ENCODE measurements at places on chromosomes 1 and 21.
A peak's percentile ranks its signal among the peaks of the same experiment; 100 is the strongest.

DNA sequence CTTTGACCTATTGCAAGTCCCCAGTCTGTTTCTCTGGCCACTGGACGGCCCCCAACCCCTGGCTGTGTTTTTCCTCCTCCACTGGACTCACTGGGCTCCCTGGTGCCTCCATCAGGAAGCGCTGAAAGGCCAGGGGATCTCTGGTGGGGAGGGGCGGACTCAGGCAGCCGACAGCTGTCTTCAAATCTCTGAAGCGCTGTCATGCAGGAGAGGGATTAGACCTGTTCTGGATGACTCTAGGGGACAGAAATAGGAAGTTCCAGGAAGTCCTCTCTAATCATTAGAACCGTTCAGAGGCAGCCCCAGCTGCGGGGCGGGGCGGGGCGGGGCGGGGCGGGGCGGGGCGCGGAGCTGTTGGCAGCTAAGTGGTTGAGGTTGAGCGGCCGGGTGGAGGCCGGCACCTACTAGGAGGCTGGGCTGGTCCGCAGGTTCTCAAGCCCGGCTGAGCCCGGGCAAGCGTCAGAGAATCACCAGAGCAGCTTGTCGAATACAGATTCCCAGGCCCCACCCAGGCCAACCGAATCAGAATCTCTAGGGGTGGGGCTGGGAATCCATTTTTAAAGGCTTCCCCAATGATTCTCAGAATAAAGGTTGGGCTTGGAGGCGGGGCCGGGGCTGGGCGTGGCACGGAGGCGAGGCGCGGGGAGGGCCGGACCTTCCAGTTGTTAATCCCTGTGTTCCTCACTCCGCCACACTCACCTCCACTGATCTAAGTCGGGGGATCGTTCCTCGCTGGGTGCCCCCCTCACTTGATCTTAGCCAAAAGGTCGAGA is 11.4 kb upstream of the PHLDA3 start:
- peak; percentile 11 for DNase-seq

DNA sequence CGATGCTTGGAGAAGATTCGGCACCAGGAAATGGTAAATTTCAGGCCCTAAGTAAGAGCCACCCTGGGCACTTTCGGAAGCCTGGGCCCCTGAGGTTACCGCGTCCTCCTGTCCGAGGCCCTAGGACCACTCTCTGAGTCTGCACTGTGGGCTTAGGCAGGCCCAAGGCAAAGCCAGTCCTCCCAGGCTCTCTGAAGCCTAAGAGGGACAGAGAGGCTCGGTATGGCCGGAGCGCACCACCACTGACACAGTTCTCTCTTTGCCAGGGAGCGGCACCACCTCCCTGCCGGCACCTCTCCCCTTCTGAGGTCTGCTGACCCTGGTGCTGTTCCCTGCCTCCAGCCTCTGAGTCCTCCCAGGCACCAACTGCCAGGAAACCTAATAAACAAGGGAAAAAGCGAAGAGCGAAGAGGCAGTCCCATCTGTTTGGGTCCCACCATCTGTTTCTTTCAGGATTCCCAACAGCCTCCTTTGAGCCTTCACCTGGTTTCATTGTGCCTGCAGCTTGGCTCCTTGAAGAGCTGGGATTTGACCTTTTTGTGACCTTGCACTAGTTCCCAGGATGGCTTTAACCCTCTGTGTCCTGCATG is 57.7 kb downstream of the VWA5B1 start:
- DNase-seq, result no peak

DNA sequence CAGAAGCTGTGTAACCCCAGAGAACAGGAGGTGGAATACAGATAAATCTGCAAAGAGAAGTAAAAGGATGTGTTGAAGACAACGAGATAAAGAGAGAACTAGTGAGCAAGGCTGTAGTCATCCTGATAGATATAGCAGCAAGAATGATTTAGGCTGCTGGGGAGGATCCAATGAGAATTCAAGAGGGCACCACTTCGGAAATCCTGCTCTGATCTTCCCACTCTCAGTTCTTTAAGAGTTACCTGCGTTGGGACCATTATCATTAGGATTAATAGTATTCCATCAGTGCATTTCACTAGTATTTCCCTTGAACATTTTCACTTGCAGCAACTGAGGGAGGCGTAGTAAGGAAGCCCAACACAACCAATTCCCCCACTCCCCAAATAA is at the start of gene BRINP3:
Gene BRINP3, minus strand, starts transcription at position 103 of the 387 bp plus-strand sequence.
- DNase-seq, result no peak

- peak; percentile 86 for DNase-seq
Observed at GRCh38 chr1:30743584-30744059, 14.0 kb downstream of the LAPTM5 start.

DNA sequence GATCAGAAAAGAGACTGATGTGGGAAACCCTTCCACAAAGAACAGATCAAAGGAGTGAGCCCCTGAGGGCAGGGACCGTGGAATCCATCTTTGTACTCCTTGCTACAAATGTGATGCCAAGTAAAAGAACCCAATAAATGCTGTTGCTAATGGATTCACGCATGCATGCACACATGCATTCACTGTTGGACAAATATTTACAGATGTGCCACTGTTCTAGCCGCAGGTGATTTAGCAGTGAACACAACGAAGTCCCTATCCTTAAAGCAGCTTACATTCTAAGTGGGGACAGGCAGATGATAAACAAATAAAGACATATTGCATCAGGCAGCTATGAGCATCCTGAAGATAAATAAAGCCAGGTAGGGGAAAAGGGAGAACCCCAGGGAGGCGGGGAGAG is 67.8 kb downstream of the ITPKB start:
- no peak for DNase-seq

DNA sequence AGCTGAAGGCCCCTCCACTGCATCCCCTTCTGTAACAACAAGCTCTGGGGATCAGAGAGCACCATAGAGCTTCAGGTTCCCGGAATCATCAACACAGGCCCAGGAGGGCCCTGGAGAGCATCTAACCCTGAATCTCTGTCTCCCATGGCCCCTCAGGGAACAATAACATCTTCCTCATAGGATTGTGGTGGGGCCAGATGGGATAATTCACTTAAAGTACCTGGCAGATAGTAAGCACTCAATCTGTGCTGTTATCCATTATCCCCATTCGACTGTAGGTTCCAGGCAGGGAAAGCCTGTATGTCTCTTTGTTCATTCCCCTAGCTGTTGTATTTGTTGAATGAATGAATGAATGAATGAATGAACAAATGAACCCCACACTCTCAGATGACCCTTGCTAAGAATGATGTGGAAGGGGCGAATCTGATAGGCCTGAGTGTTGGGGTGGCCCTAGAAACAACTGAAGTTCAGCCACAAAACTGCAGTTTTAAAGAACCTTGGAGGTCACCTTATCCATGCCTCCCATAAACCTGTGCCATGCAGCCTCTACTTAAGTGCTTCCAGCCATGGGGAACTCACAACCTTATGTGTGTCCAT is 14.5 kb downstream of the LAPTM5 start:
- DNase-seq, result no peak

- no peak for DNase-seq
Observed at GRCh38 chr1:15799928-15800835, 7.3 kb downstream of the UQCRHL start.

GRCh38 chr1:162040657-162041056 is 17.0 kb upstream of the OLFML2B start:
- no peak for DNase-seq

- DNase-seq, result no peak
Observed at GRCh38 chr1:115506924-115507589, 134.7 kb upstream of the VANGL1 start.

DNA sequence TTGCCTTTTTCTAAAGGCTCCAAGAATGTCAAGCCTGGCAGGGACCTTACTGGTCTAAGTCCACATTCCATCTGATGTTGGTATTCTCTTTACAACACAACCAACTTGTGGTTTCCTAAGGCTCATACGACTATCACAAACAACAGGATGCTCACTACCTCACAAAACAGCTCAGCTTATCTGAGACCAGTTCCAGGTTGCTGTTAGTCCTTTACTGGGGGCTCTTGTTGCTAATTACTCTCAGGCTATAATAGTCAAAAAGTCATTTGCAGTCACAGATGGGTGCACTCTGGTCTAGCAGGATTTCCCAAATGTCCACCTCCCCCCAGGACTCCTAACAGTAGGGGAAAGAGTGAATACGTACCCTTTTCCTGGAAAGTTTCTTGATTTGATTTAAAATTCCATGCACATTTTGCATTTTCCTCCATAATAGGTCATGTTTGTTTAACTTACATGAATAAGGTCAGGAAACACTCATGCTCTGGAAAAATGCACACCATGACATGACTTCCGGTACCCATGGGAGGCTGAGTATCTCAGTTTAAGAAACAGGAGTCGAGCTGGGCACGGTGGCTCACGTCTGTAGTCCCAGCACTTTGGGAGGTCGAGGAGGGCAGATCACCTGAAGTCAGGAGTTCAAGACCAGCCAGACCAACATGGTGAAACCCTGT is 16.0 kb downstream of the LCK start:
- DNase-seq, result no peak

GRCh38 chr1:3491291-3492246 is 37.1 kb downstream of the ARHGEF16 start:
- DNase-seq, result peak; percentile 84

GRCh38 chr21:14988760-14989159 is 76.0 kb downstream of the NRIP1 start:
- no peak for DNase-seq

DNA sequence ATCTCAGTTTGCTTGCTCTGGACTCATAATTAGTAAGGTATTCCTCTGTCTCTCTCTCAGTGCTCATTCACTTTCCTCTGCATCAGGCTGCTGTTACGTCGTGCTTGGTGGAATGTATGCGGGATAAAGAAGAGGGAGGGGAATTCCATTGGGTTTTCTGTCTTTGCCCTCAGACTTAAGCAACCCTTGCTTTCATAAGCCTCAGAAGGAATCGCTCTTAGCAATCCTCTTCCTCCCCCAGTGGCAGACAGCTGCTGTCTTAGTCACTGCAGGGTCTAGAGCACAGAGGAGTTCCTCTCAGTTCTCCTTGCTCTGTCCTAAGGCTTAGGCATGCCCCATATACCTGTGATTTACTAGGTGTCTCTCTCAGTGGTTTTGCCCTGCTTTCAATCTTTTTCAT is 19.1 kb upstream of the NTMT2 start:
- no peak for DNase-seq

DNA sequence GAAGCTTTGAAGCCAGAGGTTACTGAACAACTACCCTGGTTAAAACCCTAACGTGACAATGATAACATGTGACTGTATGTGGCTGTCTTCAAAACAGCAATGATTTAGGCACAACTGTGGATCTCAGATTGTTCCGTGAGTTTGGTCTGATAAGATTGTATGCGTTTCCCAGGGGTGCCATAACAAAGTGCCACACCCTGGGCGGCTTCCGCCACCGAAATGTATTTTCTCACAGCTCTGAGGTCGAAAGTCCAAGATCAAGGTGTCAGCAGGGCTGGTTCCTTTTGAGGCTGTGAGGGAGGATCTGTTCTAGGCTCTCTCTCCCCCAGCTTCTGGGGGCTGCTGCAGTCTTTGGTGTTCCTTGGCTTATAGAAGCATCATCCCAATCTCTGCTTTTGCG is 29.5 kb upstream of the ERG start:
- DNase-seq, result no peak

DNA sequence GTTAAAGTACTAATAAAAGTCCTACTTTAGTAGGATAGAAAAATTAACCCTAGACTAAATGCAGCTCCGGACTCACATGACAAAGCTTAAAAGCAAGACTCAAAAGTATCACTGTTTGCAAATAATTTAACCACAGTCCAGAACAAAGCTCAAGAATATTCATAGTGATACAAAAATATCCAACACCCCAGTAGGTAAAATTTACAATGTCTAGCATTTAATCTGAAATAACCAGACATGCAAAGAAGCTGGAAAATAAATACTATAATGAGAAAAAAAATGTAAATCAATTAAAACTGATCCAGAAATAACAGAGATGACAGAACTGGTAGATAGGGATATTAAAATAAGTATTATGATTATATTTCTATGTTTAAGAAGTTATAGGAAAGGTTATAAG is 67.0 kb downstream of the KIAA0319L start:
- DNase-seq, result no peak

GRCh38 chr1:84598418-84598817 is 24.2 kb upstream of the CTBS start:
- DNase-seq, result no peak

- DNase-seq, result no peak
Observed at GRCh38 chr1:161791904-161792655, 26.0 kb downstream of the ATF6 start.

- DNase-seq, result no peak
Observed at GRCh38 chr1:92820024-92820423, 11.8 kb upstream of the RPL5 start.

DNA sequence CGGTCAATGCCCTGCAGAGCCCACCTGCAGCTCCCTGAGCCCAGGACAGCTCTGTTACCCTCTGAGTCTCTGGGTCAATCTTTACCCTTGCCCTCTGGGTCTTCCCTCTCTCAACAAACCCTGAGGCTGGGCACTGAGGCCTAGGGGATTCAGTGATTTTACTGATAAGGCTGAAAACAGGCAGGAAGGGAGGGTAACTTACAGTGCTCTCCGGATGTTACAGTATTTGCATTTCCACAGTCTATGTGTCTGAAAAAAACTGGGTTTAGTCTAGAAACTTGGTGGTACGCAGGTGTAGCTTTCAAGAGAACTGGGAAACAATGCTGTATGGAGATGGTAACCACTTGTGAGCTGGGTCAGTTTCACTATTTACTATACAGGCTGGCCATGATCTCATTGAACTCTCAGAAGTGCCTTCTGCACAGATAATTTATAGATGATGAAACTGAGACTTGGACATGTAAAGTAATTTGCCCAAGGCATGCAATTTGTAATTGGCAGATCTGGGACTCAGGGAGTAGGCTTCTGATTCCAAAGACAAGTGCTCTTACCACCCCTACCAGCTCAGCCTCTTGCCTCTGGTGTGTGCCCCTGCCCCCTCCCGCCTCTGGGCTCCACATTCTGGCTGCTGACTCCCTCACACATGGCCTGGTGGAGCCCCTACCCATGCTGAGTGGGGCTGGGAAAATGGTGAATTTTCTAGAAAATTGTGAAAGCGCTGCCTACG is 48.8 kb downstream of the TENT5C start:
- no peak for DNase-seq

- DNase-seq, result no peak
Observed at GRCh38 chr1:20538760-20539551, 13.4 kb upstream of the FAM43B start.

DNA sequence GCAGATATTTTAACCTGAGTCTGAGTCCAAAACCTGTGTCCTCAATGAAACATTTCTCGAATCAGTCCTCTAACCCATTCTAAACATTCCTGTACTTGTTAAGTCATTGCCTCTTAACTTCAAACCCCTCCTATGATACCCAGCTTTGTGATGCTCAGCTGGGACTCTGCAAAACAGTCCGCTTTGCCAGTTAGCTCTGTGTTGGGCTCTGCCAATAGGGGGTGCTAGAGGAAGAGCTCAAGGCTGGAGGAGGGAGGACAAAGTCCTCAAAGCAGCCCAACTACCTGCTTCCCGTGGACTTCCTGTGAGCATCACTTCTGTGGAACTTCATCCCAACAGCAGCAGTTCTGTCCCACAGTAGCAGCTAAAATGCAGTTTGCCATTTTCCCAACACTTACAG is 38.1 kb upstream of the SYT14 start:
- DNase-seq, result no peak

DNA sequence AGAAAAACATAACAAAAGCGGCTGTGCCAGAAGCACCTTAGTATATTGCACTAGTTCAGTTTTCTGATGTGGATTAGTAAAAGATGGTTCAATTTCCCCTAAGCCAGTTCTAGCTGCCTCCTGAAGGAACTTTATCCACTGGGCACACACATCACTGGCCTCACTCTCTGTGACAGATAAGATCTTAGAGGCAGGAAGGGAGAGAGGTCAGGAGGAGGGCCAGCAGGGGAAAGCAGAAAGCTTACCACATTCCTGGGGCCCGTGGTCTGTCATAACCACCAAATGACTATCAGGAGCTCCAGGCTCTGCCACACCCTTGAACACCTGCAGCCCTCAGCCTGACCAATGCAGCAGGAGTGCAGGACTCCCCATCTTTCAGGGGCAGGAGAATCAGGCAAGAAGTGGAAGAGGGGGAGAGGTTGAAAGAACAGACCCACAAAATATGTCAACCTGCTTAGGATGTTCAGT is 37.8 kb downstream of the LRRC71 start:
- no peak for DNase-seq
